ENCODE measurements at places on chromosomes 11 and 22.

DNA sequence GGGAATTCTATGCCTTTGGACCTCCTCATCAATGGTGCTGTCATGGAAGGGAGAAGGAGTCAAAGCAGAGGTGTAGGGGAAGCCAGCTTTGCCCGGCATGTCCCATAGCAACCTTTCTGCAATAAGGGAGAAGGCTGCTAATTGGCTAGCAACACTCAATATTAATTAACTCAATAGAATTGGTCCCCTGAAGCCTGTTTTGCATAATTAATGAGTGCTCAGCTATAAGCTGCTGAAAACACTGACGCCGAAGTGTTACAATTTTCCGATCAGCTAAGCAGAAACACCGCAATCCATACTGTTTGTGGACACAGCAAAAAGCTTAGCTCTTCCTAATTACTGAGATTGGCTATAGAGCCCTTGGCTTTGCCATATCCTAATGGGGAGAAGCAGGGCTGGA, 245.0 kb downstream of the CSNK2A3 start:
- peak; percentile 29 for DNase-seq

DNA sequence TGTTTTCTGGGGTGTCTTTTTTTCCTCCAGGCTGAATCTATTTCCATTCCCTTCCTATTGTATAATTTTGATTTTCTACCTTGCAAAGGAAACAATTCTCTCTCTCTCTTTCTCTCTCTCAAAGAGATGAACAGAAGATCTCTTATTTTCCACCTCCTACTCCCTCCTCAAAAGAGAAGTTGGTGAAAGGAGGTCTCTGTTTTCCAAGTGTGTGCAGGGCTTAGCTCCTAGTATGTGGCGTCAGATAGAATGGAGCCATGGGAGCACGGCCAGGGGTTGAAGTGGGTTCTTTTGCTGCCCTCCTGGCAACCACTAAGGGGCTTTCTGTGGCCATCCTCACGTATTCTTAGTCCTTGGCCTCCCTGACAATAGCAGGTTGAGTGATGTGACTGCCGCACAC, 480 bp downstream of the TRIM34 start:
- no peak for DNase-seq

- no peak for DNase-seq
Observed at GRCh38 chr11:107777110-107777509, 65.3 kb upstream of the SLN start.

GRCh38 chr22:36285545-36285944, 32.6 kb downstream of the APOL1 start:
- DNase-seq = no peak

DNA sequence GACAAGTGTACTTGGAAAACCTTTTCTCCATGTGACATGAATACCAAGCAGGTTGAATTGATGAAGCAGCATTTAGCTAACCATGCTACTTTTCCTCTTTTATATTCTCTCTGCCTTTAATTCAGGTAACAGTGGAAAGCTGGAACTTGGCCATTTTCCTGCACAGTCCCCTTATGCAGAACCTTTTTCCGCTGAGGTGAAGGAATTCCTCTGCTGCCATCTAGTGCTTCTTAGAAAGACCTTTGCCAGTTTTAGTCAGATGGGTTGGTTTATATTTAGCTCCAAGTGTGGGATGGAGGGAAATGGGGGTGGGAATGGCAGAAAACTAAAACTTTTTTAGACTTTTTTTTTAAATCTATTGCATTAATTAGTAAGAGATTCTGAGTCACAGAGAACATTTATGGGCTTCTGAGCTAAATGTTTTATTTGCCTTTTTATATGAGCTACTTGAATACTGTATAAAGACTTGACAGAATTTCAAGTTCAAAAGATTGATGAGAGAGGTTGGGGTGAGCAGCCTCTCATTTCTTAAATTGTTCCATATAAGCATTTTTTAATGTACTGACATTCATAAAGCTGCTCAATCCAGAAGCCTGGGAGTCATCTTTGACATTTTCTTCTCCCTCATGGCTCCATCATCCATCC, 153.9 kb upstream of the ZC3H12C start:
- DNase-seq = peak; percentile 80

GRCh38 chr11:121773076-121773475, 320.3 kb upstream of the SORL1-AS1 start:
- DNase-seq = no peak

DNA sequence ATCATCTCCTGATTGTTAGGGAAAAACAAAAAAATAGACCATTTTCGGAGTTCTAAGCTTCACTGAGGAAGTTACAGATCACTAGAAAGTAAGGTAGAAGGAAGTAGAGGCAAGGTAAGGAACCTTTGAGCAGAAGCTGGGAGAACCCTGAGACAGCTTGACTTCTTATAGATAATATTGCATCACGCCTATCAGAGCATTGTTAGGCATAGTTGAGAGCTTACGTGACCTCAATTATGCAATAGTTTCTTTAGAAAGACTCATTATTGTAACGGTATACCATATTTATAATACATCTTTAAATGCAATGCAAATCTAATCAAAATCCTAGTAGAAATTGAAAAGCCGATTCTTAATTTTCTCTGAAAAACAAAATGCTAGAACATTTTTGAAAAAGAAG, 4.9 kb downstream of the TBRG1 start:
- DNase-seq = no peak

- no peak for DNase-seq
Observed at GRCh38 chr22:44328326-44328725, 15.6 kb upstream of the SHISAL1 start.

DNA sequence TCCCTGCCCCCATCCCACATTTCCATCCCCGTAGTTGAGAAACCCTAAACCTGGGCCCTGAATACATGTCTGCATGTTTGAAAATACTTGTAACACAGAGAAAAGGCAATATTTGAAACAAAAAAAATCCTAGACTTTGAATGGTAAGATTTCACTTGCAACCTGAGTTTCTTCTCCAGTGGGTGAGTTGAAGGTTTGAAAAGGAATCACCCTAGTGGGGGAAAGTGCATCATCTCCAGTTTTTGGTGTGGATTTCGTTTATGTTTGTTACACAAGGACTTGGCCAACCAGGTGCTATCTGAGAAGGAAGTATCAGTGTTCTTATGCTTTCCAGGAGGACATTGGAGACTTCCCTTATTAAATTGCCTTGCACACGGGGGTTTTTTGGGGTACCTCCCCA, 90.4 kb downstream of the ABTB2 start:
- no peak for DNase-seq

- no peak for DNase-seq
Observed at GRCh38 chr11:27465629-27466028, 7.0 kb downstream of the LGR4 start.

DNA sequence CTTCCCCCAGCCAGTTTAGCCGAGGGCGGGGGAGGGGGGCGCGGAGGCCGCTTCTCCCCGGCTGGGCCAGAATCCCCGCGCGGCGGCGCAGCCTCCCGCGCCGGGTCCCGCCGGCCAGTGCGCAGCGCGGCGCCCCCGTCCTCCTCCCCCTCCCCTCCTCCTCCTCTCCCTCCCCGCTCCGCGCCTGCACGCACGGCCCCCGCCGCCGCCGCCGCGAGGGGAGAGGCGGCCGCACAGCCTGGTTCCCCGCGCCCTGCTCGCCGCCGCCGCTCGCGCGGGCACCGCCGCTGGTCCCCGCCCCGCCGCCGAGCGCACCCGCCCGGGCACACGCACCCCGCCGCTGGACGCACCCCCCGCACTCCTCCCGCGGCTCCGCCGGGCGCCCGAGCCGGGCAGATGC, at the start of gene FLRT1:
FLRT1 (plus strand) TSS at position 356 of the 400 bp plus-strand sequence. CDS start 80,337 bp downstream, outside the sequence.
- no peak for DNase-seq

- DNase-seq = no peak
Observed at GRCh38 chr11:133070021-133070713, 462.1 kb downstream of the OPCML start.

DNA sequence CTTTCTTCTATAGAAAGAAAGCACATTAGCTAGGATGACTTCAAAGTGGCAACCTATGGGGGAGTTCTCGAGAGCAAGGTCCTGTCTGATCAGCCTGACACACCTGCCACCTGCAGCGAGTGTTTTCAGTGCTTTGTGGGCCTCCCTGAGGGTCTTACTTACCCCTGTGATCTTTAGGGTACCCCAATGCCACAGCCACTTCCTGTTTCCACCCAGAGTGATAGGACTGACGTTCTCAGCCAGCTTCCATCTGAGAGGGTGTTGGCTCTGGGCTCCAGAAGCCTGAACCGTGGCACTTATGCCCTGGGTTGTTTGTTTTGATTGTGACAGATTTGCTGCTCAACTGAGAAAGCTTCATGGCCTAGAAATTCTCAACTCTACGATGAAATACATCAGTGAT, 21.7 kb upstream of the ANKK1 start:
- peak; percentile 67 for DNase-seq

DNA sequence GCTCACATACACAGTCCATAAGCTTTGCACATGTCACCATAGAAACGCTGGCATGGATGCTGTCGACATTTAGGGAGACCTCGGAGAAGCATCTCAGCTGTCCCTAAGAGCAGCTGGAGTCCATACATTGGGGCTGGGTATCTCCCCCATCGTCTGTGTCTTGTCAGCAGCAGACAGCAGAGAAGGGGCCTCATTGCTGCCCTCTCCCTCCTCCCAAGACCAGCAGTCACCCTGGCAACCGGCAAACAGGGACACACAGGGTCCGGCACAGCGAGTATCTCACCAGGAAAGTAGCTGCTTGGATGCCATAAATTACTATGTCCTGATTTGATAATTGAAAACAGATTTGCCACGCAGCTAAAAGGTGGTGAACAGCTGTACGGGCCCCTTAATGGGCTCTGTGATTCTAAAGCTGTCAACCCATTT, 84.4 kb downstream of the CD44 start:
- DNase-seq = no peak

- DNase-seq = no peak
Observed at GRCh38 chr11:72326151-72326848, 82.3 kb upstream of the PHOX2A start.

DNA sequence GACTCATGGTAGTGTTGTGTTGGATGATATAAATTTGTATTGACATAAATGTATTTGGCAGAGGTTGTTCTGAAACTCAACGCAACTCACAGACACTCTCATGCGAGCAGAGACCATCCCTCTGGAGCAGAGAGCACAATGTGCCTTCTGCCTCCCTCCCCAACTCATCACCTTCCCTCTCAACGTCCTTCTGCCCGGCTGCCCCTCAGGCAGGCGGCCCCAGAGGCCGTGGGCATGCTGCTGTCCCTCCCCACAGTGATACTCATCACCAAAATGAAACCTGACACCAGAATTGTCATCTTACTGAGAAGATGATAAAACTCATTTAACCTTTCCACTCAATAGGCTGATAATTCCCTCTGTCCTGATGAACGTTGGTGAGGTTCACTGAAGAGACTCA, 260.6 kb downstream of the ETS1 start:
- DNase-seq = peak; percentile 60

DNA sequence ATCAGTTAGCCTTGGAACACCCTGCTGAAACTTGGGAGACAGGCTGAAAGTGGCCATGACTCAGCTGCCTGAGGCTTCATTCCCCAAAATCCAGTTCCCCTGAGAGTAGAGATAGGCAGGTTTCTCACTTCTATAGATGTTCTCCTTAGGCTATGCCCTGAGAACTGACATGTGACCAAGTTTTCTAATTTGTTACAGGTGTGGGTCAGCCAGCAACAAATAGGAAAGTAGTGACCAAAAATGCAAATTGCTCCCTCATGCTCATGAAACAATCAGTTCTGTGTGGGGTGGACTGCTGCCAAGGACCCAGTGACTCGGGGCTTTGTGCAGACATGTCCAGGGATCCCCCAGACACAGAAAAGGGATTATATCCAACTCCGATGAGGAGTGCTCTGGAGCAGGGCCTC, 7.3 kb upstream of the CCDC15 start:
- DNase-seq = no peak

DNA sequence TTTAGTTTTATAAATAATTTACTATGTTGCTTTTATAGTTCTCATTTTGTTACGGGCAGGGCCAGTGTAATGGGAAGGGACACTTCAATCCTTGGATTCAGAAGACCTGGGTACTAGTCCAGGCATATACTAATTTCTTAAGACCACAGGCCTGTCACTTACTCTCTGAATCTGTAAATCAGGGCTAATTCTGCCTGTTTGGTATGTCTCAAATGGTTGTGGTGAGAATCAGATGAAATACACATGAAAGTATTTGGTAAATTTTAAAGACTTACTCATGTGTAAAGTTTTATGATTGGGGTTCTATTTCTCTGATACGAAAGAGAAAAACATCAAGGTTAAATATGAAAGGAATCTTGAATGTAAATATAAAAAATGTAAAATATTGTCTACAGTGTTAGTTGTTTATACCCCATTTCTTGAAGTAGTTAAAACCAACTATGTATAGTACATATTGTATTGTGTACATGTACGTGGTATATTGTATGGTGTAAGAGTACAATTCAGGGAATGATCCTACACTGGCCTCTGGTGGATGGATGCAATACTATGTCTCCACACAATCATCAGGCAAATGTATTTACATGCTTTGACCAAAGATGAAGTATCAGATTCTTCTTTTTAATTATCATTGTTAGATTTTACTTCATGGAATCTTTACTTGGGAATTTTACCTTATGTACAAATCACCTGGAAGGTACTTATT, 24.5 kb upstream of the RAG2 start:
- no peak for DNase-seq

DNA sequence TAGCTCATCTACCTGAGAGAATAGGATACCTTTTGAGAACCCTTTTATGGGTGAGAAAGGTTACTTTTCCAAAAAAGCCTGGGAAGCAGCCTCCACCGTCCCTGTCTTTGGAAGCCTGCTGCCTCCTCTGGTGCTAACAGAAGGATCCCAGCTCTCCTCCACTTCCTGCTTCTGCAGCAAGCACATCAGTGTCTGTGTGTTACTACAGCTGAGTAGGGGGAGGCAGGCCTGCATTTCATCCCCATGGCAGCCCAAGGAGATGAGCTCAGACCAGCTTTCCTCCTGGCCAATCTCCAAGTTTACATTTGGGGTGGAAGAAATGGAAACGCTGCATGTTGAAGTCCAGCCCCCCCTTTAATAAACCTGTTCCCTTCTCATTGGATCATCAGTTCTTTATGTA, 7.4 kb upstream of the CCDC34 start:
- peak; percentile 5 for DNase-seq
